ENCODE measurements at places on chromosomes 4 and X.

DNA sequence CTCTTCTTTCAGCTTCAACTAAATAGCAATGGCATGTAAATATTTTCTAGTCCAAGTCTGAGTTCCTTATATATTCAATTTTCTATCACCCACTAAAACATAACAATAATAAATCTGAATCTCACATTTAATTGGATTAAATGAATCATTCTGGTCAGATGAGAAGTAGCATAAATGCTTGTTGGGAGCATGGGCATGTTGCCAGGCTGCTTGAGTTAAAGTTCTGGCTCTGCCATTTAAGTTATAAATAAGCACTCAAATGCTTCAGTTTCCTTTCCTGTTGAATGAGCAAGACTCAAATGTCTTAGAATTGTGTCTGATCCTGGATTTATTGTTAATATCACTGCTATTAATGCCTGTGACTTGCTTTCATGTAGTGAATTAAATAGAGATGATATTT, 496.3 kb downstream of the STPG2 start:
- no peak for DNase-seq

DNA sequence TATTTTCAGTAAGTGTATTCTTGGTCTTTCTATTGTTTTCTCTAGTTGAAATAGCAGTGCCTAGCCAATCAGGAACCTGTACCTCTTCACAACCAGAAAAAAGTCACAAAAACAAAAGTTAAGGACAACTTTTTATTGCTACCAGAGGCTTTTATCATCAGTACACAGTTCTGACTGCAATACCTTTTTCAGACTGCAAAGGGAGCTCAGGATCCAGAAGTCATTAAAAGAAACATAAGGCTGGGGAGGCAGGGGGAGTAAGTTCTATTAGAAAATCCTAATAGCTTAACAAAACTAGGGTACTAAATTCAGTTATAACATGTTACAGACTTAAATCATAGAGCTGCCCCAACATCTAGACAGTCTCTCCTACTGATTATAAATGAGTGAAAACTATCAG, 28.8 kb downstream of the CCNI start:
- DNase-seq = peak; percentile 66

- DNase-seq = no peak
These were observed 313.4 kb downstream of the TENM3 start for GRCh38 chr4:182556580-182556979.

GRCh38 chrX:96619588-96619987, 65.1 kb upstream of the DIAPH2 start:
- DNase-seq = no peak

DNA sequence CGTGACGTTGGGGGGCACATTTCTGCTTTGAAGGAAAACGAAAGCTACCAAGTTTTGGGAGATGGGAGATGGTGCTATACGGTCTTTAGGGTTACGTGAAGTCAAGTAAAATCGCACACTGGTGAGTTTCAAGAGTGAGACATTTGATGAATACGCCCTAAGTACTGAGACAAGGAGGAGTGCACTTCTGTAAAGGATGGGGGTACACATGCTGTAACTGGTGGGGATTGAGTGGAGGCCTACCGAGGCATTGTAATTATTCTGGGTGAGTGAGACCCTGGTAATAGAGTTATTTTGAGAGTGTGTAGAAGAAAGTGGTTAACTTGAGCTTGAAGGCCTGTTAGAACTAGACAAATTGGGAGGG, 536 bp downstream of the SH3BGRL start:
- peak; percentile 37 for DNase-seq

GRCh38 chr4:2042204-2042946, 16.8 kb upstream of the NAT8L start:
- DNase-seq = peak; percentile 38

DNA sequence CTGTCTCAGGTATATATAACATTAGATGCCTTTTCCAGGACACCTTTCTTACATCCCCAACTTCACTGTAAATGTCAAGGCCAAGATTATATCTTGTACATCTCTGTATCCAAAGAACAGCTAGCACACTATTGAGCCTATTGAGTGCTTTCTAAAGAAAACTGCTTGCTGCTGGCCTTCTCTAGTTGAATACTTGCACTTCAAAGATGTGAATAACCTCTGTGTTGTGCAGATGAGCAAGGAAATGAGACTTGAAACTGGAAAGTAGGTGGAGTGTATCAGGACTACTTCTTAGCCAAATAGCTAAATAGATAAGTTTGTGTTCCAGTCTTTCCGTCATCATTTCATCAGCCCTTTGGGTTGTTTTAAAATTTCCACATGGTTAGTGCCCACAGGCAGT, 704.4 kb upstream of the AMOT start:
- DNase-seq = no peak

GRCh38 chrX:275967-276580, 5.1 kb upstream of the PLCXD1 start:
- DNase-seq = peak; percentile 77

DNA sequence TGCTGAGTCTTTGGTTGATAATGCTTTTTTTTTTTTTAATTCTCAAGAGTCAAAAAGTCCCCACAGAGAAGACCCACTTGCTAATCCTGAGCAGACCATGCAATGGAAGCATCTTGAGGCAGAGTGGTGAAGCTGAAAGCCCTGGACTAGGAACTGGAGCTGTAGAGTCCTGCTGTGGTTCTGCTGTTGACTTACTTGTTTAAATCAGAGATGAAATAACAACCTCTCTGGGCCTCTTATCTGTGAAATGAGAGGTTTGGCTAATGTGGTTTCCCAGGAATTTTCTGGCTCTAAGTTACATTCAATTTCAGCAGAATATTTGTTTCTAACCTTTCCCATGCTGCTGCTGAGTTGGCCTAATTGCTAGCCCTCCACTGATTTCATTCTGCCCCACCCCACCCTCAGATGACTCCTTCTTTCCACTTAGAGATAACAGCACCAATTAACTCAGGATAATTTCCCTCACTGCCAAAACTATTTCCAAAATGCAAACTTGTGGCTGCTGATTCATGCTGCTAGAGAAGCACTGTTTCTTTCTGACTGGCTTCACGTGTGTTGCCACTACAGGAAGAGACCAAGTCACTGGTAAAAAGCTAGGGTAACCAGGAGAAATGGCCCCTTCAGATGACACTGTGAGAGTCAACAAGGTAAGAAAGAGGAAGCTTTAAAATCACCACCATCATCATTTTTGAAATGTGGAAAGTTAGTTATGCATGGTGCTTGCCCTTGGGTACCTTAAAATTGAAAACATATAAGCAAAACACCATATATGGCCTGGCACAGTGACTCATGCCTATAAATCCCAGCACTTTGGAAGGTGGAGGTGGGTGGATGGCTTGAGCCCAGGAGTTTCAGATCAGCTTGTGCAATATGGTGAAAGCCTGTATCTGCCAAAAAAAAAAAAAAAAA, 326.4 kb downstream of the DCHS2 start:
- DNase-seq = no peak

DNA sequence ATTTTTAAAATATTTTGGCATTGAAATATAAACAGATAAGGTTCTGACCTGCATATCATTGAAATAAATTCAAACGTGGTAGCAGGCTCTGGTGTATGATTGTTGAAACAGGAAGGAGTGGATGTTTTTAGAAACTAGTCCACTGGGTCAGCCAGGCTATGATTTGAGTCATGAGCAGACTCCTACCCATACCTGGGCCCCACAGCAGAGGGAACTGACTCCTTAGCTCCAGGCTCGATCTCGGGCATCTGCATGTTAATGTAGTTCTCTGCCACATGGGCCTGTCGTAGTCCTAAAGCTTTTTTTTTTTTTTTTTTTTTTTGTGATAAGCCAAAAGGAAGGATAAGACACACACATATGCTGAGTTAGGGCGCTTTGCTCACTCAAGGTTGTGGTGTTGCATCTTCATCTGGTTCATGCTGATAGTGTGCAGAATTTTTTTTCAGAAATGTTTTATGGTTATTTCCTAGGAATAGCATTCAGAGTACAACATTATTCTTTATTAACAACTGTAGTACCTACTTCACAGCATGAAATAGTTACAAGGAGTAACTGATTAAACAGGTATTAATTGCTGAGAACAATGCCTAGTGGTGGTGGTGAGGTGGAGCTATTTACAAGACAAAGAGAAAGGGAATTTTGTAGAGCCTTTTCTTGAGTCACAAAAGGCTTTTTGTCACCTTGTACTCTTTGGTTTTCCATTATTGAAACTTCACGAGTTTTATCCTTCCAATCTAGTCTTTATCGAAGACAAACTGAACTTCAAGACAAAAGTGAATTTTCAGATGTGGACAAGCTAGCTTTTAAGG, 27.3 kb downstream of the OFD1 start:
- peak; percentile 60 for DNase-seq

- DNase-seq = no peak
These were observed 3.3 kb downstream of the EGF start for GRCh38 chr4:109916027-109916409.

DNA sequence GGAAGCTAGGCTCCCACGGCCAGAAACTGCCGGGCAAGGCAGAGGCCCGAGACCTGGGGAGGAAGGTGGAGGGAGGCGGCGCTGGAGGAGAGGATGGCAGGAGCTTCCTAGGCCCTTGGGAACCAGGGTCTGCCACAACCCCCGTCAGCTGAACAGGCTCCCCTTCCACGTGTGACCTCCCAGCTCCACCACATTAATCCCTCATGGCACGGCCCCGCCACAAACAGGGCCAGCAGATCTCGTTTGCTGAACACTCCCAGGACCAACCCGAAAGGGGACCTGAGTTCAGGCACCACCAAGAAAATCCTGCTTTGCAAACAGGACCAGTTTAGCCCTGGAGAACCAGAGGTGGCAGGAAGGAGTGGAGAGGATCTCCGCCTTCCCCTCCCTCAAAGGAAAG, 62.7 kb downstream of the FHDC1 start:
- no peak for DNase-seq

DNA sequence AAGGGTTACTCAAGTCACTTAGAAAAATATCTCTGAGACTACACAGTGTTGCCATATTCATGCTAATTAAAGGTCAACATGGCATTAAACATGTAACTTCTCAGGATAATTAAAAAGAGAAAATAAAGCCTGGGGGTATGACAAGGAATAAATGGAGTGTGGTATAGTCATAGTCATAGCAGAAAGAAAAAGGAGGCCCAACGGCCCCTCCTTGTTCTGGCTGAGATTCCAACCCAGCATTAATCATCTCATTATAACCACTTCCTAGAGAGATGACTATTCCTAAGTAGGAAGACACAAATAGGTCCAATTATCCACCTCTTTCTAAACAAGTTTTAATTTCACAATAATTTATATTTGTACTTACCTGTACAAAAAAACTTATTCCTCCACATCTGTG, 778.4 kb upstream of the AADAT start:
- DNase-seq = no peak

DNA sequence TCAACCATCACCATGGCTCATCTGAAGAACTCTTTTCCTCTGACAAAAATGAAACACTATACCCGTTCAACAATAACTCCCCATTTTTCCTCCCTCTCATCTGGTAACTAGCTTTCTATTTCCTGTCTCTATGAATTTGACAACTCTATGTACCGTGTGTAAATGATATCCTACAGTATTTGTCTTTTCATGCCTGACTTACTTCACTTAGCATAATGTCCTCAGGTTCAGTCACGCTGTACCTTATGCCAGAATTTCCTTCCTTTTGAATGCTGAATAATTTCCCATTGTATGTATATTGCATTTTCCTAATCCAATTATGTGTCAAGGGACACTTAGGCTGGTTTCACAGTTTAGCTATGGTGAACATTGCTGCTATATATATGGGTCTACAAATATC, 18.2 kb downstream of the MAGEA9 start:
- DNase-seq = no peak

All from hematopoietic multipotent progenitor cell treated with erythropoietin and hydrocortisone succinate and interleukin-3 and kit ligand, for 6 days (in vitro differentiated cells).